Hematopoietic multipotent progenitor cell treated with erythropoietin and hydrocortisone succinate and interleukin-3 and kit ligand, for 15 days (in vitro differentiated cells): ENCODE measurements at places on chromosomes 11 and 22.

GRCh38 chr11:704228-704674 is 1.8 kb upstream of the EPS8L2 start:
- DNase-seq, result no peak

DNA sequence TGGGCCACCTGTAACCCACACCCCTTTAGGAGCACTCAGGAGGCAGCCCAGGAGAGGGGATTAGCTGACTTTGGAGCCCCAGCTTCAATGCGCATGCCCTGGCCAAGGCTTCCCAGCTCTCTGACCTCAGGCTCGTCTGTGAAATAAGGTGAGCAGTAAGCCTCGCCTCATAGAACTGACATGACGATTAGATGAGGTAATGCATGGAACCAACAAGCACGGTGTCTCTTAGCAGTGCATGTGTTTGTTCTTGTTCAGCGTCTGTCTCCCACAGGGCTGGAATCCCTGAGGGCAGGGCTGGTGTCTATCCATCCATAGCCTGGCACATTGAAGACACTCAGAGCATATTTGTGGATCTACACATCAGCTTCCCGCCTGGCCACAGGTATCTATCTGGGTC is 415.4 kb downstream of the MN1 start:
- no peak for DNase-seq

GRCh38 chr11:8098879-8099278 is 17.9 kb downstream of the TUB start:
- DNase-seq, result no peak

DNA sequence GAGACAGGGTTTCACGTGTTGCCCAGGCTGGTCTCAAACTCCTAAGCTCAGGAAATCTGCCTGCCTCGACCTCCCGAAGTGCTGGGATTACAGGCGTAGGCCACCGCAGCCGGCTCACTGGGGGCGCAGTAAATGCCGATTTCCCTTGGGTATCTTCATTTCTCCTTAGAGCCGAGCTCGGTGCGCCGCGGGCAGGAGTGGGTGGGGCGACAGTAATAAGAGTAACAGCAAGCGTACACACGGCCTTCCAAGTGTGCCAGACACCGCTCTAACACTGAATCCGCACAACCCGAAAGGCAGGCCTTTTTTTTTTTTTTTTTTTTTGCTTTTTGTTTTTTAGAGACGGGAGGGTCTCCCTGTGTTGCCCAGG is 500 bp upstream of the ADSL start:
- peak; percentile 40 for DNase-seq

DNA sequence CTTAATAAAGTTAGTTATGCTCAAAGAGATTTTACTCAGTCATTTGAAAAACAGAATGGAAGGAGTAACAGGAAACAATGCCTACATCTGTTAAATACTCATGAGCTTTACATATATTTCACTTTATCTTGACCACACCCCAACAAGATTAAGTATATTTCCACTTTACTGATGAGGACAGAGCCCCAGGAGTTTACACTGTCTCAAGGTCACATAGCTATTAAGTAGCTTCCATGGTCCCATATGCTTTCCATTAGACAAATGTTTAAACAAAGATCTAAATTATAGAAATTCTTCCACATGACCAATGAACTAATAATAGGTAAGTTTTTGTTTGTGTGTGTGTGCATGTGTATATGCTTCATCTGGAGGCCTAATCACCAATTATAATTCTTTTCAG is 30.2 kb downstream of the MRTFA start:
- DNase-seq, result no peak

DNA sequence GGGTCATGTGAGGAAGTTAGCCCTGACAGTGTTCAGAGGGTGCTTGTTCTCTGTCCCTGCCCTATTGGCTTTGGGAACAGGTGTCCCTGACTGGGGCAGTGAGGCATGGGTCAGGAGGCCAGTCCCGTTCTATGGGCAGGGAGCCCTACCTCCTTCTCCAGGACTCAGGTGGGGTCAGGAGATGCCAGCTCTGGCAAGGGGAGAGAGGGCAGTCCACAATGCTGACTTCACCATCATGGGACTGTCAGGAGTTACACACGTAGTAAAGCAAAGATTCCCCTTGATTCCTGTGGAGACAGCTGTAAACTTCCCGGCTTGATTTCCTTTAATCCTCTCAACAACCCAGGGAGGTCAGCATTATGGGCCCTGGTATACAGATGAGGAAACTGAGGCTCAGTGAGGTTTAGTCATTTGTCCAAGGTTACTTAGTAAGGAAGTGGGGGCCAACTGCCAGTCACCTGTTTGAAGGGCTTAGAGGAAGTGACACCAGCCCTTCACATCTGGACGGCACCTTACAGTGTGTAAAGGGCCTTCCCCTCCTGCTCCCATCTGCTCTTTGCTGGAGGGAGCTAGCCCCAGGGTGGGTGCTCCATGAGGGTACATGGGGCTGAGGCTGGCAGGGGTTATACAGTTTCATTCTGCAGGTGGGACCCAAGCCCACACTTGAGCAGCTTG is 11.9 kb downstream of the MICALL1 start:
- no peak for DNase-seq

- no peak for DNase-seq
These were observed 374.4 kb downstream of the NTM start for GRCh38 chr11:131744847-131745246.

DNA sequence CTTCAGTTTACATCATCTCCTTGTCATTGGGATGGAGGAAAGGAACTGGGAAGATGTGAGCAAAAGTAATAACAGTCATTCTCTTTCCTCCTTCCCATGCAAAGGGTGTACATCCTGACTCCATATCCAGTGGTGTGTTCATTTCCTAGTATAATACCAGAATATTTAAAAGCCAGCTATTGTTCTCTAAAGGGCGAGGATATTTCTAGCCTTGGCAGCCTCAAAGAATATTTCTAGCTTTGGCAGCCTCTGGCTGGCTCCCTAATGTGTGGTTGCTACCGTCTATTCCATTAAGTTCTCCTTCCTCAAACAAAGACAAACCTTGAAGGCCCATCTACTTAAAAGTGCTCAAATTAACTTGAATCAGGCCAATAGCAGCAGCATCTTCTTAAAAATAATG is 114.0 kb downstream of the FAM76B start:
- no peak for DNase-seq

DNA sequence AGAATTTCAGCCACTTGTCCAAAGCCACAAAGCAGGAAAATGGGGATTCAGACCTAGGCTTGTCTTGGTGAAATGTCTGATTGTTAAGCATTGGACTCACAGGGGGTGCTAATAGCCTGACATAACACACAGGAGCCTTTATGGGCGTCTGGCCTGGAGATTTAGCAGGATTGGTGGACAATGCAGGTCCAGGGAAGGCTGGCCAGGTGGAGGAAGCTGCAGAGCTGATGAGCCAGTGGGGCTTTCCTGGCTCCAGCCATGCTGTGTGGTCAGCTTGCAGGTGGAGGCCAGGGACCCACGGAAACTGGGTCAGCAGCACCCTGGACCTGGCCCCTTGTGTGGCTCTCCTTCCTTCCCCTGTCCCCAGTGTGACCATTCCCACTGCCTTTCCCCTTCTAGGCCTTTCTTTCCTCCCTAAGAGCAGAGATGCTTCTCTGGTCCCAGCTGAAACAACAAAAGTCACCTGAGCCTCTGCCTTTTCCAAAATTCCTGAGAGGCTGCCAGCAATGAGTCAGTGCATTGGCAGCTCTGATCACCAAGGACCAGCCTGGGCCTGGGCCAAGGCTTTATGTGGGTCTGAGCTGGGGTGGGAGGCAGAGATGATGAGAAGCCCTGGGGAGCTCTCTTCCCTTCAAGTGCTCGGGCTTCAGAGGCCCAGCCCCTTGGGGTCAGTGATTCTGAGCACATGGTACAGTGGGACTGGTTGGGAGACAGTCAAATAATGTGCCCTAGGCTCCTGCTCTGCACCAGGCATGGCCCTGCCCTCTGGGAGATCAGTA is 85.2 kb downstream of the CCDC81 start:
- no peak for DNase-seq

- no peak for DNase-seq
These were observed 50.0 kb upstream of the SYT13 start for GRCh38 chr11:45336136-45336535.

DNA sequence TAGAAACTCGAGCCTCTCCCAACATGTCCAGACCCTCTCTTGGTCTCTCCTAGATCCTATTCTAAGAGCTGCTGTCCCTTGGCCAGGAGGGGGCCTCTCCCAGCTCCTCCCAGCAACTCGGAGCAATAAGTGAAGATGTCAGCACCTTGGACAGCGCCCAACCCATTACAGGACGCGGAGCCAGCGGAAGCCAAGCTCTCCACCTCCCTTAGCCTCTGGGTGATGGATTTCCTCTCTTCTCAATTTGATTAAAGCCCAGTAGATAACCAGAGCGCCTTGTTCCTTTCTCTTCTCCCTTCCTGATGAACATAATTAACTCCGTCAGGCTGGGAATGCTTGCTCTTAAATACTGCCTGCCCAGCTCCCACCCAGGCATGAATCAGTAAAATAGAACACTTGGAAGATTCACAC is 26.2 kb upstream of the TPBGL start:
- peak; percentile 60 for DNase-seq

DNA sequence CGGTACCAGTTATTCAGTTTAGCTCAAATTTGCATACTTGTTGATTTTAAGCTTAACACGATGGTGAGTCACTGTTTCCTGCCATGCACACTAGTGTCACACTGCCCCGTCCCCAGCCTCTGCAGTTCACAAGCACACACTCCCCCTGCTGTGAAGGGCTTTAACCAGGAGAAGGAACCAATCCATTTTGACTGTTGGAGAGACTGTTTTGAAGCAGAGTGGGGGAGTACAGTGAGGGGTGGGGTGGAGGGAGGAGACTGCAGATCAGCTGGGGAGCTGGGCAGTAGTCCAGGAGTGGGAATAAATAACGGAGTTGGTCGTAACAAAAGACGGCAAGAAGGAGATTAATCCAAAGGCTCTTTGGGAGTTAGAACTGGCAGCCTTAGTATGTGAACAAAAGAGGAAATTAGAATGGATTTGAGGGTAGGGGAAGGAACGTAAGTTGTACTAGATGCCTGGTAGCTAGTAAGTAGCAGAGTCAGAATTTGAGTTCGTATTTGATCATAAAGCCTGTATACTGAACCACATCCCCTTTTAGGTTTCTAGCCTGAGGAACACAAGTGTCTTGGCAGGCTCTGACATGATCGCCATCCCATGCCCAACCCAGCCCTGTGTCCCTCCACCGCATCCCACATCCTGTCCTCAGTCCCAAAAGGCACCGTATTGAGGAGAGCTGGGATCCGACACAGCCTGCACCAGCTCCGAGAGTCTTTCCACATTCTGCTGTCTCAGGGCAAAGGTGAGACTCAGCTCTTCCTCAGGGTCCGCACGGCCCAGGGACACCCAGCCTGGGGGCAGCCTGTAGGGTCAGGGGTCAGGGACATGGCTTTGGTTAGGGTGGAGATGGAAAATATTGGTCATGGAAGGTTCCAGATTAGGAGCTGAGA is 862 bp downstream of the TPP1 start:
- DNase-seq, result peak; percentile 70

DNA sequence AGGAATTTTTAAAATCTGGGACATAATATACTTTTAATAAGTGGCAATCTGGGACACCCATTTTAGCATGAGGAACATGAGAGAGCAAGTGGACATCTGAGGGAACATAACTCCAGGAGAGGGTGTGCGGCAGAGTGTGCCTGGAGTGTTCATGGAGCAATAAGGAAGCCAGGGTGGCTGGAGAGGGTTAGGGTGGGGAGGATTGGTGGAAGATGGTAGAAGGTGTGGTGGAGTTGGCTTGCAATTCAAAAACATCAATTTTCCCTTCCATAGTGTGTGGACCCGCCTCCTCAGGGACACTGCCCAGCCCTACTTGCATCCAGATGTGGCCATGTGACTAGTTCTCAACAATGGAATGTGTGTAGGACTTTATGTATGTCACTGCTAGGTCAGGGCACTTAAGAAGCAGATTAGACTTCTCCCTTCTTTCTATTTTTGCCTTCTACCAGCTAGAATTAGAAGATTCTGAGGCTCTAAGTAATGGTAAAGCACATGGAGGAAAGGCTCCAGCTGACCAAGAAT is 4.4 kb upstream of the DENND5A start:
- no peak for DNase-seq

DNA sequence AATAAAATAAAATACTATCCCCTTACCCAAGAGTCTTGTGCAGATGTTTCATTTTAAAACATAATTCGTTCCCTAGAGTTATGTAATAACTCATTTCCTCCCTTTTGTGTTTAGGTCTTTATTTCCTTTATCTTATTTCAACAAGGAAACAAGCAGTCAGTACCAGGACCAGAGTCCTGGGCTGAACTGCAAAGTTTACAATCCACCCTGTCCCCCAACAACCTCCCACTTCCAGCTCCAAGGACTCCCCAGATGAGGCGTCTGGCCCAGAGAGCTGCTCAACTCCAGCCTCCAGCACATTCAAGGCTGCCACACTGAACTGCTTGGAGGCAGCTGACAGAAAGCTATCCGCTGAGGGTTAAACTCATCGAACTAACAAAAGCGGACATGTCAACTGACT is 4.5 kb downstream of the POLDIP3 start:
- no peak for DNase-seq

DNA sequence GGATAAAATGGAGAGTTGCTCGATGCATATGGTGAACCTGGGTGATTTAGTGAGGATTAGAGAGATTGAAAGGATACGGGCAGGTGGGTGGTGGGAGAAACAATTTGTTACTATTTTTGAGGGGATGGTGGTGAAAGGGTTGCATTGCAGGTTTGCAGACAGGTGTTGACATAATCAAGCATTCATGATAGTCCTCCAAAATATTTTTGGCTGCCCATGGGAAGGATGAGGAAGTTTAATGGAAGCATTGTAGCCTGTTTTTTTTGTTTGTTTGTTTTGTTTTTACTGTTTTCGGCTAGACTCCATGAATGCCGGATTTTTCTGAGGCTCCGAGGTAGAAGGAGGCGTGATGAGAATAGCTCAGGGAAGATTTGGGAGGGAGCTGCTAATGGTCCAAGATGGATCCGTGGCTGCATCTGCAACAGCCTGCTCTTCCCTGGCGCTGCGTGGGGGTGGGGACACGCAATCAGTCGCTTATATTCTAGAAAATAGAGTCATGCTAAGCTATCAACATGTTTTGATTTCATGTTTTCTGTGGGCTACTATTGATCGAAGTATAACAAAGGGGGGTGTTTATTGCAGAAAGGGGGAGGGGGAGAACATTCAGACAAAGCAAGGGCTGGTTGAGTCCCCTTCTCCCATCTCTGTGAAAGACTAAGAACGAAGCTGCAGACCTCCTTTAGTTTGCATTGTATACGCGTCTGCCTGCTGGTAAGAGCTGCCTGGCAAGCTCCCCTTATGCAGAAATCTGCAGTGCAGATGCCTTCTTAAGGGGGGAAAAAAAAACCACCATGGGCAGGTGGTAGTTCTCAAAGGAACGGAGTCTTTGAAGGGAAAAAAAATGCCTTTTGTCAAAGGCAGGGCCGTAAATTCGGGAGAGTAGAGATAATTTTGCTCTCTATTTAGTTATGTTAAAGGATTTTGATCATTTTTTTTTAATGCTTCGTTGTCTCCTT is 1.0 kb downstream of the RTN3 start:
- peak; percentile 29 for DNase-seq

- DNase-seq, result no peak
These were observed 47.8 kb downstream of the PPP2R1B start for GRCh38 chr11:111718436-111718835.

GRCh38 chr11:19871531-19871930 is 158.9 kb downstream of the NAV2 start:
- no peak for DNase-seq

GRCh38 chr11:88861618-88862017 is 204.2 kb downstream of the GRM5 start:
- DNase-seq, result no peak

- no peak for DNase-seq
These were observed 18.9 kb downstream of the FGF3 start for GRCh38 chr11:69800278-69800677.

GRCh38 chr11:57499413-57499982 is 16.0 kb downstream of the SLC43A1 start:
- DNase-seq, result peak; percentile 92
